ENCODE measurements at places on chromosomes 16 and 17. TPM values are rescaled to one million over a fixed set of nuclear protein-coding genes. Genes with fewer than 3 reads are reported as not detected.

GRCh38 chr17:77101521-77102410 lies 39.0 kb upstream of the SEC14L1 start:
- no peak for DNase-seq

- no peak for DNase-seq
These were observed 29.6 kb downstream of the TNRC6A start for GRCh38 chr16:24759006-24759405.

DNA sequence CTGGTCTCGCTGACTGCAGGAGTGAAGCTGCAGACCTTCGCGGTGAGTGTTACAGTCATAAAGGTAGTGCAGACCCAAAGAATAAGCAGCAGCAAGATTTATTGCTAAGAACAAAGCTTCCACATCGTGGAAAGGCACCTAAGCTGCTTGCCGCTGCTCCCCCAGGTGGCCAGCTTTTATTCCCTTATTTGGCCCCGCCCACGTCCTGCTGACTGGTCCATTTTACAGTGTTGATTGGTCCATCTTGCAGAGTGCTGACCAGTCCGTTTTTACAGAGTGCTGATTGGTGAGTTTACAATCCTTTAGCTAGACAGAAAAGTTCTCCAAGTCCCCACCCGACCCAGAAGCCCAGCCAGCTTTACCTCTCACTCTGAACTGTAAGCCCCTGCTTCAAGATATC lies 227.8 kb downstream of the ABCC12 start:
- peak; percentile 39 for DNase-seq

- DNase-seq = peak; percentile 8
These were observed 17.8 kb upstream of the ADGRG1 start for GRCh38 chr16:57610611-57611010.

DNA sequence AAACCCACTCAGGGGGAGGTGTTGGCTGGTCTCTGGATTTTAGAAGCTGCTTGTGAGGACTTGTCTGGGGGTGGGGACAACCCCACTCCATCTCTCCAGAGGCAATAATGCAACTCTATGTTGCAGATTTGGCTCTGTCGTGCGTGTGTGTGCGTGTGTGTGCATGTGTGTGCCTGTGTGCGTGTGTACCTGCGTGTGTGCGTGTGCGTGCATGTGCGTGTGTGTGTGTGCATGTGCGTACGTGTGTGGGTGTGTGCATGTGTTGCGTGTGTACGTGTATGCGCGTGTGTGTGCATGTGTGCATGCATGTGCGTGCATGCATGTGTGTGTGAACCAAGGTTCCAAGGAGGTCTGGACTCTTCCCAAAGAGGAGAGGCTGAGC lies 120.4 kb upstream of the LHX1 start:
- no peak for DNase-seq

GRCh38 chr17:18318117-18318516 lies 3.0 kb downstream of the SMCR8 start:
- DNase-seq = no peak

GRCh38 chr17:2191227-2191626 lies 112.4 kb downstream of the SMG6 start:
- no peak for DNase-seq

GRCh38 chr17:57726213-57726790 lies 18.8 kb downstream of the CCDC182 start:
- no peak for DNase-seq

DNA sequence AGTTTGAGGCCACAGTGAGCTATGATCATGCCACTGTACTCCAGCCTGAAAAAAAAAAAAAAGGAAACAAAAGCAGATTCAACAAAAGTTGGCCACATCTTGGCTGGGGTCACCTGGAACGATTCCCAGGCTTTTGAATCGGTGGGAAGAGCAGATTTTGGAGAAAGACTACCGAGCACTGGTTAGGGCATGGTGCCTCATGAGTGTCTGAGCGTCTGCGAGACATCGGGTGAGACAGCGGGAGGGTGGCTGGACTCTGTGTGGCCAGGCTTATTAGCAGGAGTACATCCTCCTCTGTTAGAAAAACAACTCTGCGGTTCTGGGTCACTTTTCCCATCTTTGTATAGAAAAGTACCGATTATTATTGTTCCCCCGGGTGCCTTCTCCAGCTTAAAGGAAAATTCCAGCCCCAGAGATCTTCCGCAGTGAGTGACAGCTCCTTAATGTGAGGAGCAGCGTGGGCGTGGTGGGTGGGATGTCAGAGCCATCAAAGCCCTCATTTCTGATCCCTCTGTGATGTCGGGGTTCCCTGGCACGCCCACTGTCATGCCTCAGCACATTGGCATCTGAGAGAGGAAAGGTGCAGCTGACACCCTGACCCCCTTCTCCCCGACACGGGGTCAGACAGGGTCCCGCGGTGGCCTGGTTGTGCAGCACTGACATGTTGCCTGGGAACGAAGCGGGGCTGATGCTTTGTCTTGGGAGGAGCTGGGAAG lies 6.9 kb downstream of the RGS9 start:
- DNase-seq = no peak

DNA sequence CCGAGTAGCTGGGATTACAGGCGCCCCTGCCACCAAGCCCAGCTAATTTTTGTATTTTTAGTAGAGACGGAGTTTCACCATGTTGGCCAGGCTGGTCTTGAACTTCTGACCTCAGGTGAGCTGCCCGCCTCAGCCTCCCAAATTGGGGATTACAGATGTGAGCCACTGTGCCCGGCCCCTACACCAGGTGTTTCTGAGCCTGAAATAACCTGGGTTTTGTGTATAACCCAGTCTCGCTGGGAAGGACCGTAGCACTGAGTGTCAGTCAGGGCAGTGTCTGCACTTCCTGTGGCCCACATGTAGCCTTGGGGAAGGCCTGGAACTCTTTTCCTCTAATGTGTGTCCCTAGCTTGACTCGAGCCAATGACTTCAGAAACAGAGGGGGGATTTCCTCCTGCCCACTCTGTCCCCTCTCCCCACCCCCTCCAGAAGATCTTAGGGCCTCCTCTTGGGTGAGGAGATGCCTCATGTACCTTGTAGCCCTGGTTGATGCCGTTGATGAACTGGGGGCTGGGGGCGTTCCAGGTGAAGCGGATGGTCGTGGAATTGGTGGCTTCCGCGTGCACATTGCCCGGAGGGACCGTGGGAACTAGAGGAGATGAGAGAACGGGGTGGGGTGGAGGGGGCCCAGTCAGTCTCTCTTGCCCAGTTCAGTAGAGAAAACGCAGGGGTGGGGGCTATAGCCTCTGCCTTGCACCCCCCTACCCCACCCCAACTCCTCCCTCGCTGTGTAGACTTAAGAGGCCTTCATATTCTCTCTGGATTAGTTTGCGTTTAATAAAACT lies 102.6 kb upstream of the CDC42EP4 start:
- no peak for DNase-seq

- no peak for DNase-seq
These were observed 19.1 kb downstream of the ITPRIPL2 start for GRCh38 chr16:19132898-19133297.

DNA sequence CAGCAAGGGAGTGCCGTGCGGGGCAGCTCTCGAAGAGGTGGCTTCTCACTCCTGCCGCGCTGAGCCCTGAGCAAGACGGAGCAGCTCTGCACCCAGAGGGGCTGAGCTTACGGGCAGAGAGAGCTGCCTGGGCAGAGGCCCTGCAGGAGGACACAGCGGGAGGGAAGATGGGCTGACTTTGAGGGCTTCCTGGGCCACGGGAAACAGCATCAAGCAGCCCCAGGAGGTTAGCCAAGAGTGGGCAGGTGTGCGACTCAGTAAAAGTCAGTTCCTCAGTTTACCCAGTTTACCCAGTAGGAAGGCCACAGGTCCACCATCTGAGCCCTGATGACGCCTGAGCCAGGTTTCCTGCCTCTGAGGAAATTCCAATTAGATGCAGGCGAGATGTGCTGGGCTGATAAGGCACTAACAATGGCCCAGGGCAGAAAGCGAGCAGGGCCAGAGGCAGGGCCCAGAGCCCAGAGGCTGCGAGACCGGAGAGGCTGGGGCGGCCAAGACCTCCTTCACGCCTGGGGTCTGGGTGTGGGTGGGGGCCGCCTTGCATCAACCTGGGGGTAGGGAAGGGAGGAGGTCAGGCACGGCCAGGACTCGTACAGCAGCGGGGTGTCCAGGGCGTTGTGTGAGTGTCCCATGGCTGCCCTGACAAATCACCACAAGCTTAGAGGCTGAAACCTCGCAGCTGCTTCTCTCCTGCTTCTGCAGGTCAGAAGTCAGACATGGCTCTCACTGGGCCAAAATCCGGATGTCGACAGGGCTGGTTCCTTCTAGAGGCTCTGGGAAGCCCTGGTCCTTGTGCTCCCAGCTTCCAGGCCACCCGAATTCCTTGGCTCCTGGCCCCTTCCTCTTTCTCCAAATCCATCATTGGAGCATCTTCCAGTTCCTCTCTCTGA lies 32.0 kb upstream of the CIBAR2 start:
- no peak for DNase-seq

The ABCC12 gene
- total RNA-seq = not detected

The TBC1D16 gene
- total RNA-seq = 82.7 TPM

The BRICD5 gene
- total RNA-seq = 11.9 TPM

The VASN gene
- 10.8 TPM for total RNA-seq

Measured in H9 (cell line).